ENCODE measurements at places on chromosomes 1 and 21.

DNA sequence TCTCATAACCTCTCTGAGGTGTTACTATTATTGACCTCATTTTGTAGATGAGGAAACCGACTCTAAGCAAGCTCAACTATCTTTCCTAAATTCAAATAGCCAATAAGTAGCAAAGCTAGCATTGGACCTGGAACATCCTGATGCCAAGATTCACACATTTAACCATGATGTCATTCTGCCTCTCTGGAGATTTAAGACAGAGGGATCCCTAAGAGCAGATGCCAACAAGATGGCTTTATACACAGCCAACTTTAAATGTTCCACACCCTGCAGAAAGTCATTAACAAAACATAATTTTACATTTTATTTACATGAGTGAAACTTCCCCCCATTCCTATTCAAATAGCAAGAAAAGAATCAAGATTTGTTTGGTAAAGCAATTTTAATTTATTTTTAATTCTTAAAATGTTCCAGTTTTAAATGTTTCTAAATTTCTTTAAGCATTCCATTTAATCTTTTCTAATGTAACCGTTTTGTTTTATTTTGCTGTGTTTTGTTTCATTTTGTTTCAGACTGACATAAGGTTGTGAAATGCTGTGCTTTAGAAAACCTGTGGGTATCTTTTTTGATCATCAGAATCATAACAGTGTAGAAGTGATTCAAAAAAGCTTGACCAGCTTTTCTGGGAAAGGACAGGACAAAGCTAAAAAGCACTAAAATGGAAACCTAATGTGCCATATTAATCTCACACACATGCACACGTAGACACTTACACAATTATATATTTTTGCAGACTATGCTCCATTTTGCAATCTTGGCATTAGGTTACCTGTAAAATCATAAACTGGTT, 7.6 kb upstream of the VAV3 start:
- no peak for DNase-seq

DNA sequence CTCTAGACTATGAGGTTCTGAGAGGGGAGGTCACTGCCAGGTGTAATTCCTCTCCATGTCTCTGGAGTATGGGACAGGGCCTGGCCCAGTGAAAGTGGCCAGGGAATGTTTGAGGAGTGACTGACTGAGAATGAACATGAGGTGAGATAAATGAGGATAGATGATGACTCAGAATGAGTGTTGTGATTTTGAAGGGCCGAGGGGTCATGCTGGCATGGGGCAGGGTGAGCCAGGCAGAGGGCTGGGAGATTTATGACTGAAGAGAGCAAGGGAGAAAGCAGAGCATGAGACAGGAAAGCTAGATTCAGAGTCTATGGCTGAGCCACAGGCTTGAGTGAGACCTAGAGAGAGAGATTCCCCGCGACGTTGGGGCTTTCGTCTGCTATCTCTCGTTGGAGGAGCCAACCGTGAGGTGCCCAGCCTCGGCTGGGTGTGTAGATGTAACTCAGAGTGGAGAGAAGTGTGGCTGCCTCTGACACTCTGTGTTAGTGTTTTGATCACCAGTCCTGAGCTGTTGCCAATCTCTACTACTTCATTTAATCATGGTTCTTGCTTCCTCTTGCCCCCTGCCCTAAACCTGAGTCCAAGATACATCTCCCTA, 50.1 kb downstream of the FOXD2 start:
- DNase-seq: no peak

DNA sequence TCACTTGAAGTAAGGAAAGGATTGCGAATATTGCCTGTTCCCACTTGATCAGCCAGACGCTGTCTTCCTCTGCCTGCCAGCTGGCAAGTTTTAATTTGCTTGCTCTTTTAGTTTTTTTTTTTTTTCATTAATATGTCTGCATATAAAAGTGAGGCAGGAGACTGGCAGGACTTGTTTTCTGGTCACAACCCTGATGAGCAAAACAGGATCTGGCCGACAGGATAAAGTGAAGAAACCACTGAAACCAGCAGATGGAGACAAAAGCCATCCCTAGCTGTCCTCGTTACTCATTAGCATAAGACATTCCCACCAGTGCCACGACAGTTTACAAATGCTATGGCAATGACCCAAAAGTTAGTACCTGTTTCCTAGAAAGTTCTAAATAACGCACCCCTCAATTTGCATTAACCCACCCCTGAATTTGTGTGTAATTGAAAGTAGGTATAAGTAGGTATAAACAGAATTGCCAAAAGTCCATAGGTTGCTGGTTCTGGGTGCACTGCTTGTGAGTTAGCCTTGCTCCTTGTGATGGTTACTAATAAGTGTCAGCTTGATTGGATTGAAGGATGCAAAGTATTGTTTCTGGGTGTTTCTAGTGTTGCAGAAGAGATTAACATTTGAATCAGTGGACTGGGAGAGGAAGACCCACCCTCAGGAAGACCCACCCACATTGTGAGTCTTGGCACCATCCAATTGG, 60.8 kb downstream of the ZNF684 start:
- no peak for DNase-seq

GRCh38 chr1:151619489-151620093, 7.7 kb downstream of the SNX27 start:
- DNase-seq: no peak

- DNase-seq: no peak
Measured at GRCh38 chr1:154155251-154155650, 378 bp upstream of the NUP210L start.

DNA sequence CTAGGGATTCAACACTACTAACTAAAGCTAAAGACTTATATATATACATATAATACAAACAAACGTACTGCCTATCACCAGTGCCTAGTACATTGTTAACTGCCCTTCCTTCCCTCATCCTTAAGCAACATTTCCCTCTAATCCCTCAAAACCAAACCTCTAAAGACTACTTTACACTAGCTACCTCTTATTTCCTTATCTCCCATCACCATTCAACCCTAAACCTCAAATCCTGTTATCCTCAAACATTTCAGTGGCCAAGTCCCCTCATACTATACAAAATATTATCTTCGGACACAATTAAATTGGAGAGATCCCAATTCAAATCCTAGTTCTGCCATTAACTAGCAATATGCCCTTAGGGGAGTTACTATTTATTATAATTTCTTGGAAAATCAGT, 3.7 kb downstream of the SCAF4 start:
- DNase-seq: no peak

DNA sequence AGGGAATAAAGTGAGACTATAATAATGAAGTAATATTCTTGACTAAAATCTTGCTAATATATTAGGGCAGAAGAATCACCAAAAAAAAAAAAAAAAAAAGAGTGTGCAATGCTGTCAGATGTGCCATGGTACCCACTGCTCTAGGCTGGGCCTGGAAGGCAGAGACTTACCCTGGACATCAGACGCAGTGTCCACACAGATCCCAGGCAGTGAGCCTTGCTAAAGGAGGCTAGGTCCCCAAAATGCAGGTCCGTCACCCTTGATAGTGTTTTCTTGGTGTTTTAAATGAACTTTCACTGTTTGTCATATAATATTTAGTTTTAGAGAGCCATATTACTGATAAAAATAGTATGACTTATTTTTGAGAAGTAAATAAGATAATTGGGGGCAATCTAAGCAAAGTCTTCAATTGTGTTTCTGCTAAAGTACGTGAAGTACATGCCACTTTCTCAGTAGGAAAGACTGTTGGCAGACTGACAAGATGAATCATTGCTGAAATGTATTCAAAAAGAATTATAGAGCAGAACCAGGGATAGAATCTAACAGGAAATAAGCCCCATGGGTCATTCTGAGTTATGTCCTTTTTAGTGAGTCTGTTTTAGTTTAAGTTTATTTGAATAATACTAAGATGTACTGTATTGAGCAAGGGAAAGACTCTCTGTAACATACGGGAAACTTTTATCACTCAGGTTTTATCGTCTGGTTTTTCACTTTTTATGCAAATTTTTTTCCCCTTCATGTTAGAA, 74.6 kb upstream of the PDC start:
- no peak for DNase-seq

DNA sequence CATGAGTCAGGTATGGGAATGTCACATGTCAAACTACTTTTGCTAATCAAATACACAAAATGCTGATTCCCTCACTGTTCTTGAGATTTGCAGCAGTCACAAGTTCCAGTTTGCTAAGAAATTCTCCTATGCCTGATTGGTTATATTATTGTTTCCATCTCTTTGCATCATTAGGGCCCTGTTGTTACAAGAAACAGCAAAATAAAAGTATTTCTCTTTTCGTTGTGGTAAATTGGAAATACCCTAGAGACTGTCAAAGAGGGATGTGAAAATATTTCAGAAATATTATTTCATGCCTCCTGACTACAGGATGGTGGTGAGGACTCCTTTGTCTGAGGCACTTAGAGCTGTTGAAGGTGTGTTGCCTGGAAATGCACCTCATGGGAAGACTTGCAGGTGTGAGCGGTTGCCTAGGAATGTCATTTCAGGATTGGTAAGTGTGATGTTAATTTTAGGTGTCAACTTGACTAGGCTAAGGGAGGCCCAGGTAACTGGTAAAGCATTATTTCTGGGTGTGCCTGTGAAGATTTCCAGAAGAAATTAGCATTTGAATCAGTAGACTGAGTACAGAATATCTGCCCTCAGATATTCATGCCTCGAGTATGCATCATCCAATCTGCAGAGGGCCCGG, 117.4 kb downstream of the ROR1 start:
- no peak for DNase-seq

All from activated T-cell treated with anti-CD3 and anti-CD28 coated beads for 24 hours (primary cell).